ENCODE measurements at places on chromosomes 11 and 22.

DNA sequence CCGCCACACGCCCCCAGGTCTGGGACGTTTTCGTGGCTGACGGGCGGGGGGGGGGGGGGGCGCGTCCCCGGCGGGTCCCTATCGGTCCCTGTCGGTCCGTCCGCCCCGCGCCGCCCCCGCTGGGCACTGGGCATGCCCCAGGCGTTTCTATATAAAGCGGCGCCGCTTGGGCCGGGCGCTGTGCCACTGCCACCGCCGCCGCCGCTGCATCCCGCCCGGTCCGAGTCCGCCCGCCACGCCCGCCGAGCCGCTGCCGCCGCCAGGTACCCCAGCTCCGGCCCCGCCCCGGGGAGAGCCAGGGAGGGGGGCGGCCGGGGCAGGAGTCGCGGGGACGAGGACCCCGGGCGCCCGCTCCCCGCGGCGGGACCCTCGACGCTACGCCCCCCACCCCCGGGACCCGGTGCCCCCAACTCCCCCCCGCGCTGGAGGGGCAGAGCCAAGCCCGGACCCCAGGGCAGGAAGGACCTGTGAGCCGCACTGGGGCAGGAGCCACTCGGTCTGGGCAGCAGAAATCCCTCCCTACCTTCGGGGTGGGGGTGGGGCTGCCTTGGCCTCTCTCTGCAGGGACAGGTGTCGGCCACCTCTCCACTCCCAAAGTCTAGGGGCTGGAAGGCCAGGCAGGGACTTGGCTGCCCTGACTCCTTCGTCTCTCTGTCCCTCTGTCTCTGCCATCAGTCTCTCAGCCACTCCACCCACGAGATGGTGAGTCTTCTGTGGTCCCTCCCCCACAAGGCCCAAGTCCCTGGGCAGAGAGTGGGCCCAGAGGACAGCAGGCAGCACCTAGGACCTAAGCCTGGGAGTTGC is at the start of gene CARNS1:
Gene CARNS1 (plus strand): TSS at position 178 of the 804 bp plus-strand sequence. CDS start 522 bp downstream, at position 700.
- DNase-seq: no peak

- peak; percentile 28 for DNase-seq
Observed at GRCh38 chr11:16820324-16821092, 82.1 kb downstream of the C11orf58 start.

GRCh38 chr11:10462746-10463300 is 7.8 kb downstream of the AMPD3 start:
- DNase-seq: no peak

GRCh38 chr22:23834793-23835483 is 3.9 kb downstream of the DERL3 start:
- DNase-seq: no peak

GRCh38 chr22:24181088-24181995 is at the start of gene SUSD2:
TSS of gene SUSD2 (plus strand) at chr22:24181487. CDS start at chr22:24181520, 33 bp downstream.
- DNase-seq: no peak

GRCh38 chr11:30919389-30920152 is 333.4 kb upstream of the MPPED2 start:
- no peak for DNase-seq

DNA sequence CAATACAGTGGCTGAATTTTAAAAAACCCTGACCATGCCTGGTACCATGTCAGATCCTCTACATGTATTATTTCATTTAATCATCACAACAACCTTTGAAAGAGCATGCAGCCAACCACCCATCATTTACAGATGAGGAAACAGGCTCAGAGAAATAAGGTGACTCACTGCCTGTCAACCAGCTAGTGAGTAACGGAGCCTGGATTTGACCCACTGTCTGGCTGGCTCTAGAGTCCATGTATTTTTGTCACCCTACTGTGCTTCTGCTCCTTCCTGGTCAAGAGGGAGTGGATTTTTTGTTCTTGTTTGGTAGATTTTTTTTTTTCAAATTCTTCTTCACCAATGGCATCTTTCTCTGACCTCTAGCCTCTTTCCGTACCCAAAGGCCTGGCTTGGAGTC is 77.4 kb downstream of the CWC15 start:
- no peak for DNase-seq

- DNase-seq: peak; percentile 33
Observed at GRCh38 chr11:128311742-128312719, 275.3 kb downstream of the ETS1 start.

Measured in CD4-positive, alpha-beta memory T cell (primary cell).